Stimulated activated CD4-positive, alpha-beta T cell treated with anti-CD3 and anti-CD28 coated beads, Interleukin-4, amount 100 ng/mL, for 4 hours (primary cell): ENCODE measurements at places on chromosomes 4 and X.

- no peak for DNase-seq
Measured at GRCh38 chr4:54719378-54719777, 61.6 kb downstream of the KIT start.

DNA sequence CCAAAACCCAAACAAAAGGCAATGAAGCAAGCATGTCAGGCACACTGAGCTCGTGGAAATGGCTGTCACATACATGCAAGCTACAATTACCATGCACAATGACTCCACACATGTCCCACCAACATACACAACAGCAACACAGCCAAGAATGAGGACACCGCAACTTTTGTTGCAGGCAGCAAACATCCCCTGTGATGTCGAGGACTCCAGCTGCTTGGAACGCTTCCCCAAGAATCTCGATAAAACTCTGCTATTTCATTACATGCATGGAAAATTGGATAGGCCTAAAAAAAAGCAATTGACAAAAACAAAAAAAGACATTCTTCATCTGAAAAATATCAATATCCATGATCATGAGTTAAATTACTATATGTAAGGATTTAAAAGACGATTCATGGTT lies 11.8 kb downstream of the ANOS1 start:
- no peak for DNase-seq

DNA sequence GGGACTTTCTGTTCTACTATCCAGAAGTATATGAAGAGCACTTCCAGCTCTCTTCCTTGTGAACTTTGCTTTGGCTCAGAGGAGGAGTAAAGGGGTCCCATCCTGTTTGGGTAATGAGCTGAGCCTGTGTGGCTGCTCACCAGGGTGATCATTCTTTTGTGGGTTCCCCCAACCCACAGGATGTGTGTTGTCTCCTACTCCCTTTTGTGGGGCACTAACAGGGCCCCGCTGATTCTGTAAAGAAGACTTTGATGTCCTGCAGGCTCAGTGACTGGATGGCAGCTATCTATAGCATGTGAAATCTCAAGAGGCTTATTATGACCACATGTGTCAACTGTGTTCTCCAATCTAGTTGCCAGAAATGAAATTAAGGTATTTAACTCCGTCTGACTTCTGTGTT lies 40.8 kb downstream of the ZNF518B start:
- no peak for DNase-seq

DNA sequence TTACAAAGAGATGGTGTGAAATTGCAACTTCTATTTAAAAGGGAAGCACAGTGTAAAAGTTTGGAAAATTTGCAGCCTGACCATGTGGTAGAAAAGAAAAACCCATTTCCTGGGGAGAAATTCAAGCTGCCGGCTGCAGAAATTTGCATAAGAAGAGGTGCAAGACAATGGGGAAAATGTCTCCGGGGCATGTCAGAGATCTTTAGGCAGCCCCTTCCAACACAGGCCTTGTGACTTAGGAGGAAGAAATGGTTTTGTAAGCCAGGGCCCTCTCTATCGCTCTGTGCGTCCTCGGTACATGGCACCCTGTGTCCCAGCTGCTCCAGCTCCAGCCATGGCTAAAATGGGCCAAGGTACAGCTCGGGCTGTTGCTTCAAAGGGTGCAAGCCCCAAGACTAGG lies 40.4 kb downstream of the CCDC158 start:
- DNase-seq, result no peak

DNA sequence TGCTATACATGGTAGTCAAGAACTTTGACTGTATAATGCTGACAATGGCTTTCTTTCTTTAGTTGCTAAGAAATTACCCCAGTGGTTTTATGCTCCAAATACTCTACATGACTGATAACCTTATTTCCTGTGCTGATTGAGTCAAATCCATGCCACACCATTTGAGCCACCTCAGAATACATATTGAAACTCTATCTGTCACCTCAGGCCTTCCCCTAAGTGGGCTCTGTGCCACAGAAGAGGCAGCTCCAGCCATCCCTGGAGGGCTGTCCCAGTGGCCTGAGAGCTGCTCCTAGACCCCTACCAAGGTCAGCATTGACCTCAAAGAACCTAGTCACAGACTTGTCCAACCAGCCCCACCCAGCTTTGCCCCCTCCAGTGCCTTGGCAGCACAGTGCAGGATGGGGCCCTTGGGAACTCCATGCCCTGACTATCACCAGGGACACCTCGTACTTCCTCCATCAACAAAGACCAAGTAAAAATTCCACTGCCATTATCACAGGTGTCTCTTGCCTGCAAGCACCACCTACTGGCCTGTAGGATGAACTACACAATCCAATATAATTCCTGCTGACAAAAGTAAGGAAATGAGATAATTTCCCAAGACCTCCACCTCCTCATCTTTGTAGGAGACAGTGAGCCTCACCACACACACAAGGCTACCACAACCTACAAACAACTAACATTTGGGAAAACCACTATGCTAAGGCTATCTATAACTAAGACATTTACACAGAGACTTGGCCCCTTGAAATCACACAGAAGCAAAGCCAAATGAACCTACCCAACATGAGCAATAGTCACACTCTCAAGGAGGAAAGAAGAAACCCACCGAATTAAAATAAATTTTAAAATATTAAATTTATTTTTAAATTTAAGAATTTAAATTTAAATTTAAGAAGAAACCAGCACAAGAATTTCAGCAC lies 239.9 kb downstream of the NKX6-1 start:
- DNase-seq, result no peak

- no peak for DNase-seq
Measured at GRCh38 chr4:122930862-122931261, 8.5 kb upstream of the NUDT6 start.
